AG04449 (cell line): ENCODE measurements at places on chromosomes 7 and 10.

DNA sequence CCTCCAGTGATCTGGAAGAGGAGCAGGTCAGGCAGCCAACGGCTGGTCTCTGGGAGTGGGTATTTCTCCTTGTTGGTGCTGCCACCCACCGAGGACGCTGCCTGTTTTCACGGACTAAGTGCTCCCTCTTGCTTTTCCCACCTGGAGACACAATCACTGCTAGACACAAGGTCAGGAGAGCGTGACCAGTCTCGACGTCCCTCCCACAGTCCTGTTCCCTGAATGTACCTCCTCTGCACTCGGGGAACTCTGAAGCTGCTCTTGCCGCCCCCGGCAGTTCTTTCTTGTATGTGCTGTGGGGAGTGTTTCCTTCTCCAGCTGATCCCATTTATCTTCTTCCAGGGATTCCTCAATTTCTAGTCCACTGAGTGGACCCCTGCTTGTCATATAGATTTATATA, 89.4 kb downstream of the CYTH3 start:
- no peak for DNase-seq

GRCh38 chr10:130559547-130559880, 423.3 kb downstream of the GLRX3 start:
- DNase-seq: no peak

GRCh38 chr10:29158066-29158465, 130.8 kb upstream of the LYZL1 start:
- no peak for DNase-seq

DNA sequence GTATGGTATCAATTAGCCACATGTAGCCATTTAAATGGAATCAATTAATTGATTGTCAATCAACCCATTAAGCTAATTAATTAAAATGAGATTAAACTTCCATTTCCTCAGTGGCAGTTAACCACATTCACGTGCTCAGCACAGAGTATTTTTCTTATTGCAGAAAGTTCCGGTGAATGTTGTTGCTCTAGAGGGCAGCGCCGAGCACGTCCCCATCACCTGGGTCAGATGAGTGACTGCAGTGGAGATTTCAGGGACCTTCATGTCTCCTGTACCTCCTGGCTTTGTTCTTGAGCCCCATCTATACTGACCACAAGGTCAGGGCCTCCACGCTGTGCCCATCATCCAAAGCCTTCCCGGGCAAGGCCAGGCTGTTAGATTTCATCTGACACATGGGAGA, 168.8 kb upstream of the MKI67 start:
- DNase-seq: no peak
